ENCODE measurements at places on chromosomes 16 and 17. TPM values are rescaled to one million over a fixed set of nuclear protein-coding genes. Genes with fewer than 3 reads are reported as not detected.

The TNS4 gene
- 36.6 TPM for total RNA-seq

The AGRP gene
- total RNA-seq: not detected

The NOS2 gene
- total RNA-seq: 0.07 TPM

The DNAI2 gene
- total RNA-seq: not detected

The TBC1D3K gene
- not detected for total RNA-seq

The CLEC19A gene
- total RNA-seq: not detected

The EFCAB13 gene
- not detected for total RNA-seq

The CD300E gene
- total RNA-seq: not detected

The MLKL gene
- total RNA-seq: 8.3 TPM

The SMIM5 gene
- total RNA-seq: 0.12 TPM

The CSF3 gene
- total RNA-seq: not detected

The CLEC18A gene
- total RNA-seq: 1.0 TPM

The SLC13A2 gene
- not detected for total RNA-seq

The DLX3 gene
- total RNA-seq: not detected

The ITGAL gene
- 1.4 TPM for total RNA-seq

The TP53TG3D gene
- not detected for total RNA-seq

The ZG16 gene
- total RNA-seq: 0.07 TPM

The BCO1 gene
- not detected for total RNA-seq

The AOC2 gene
- 8.0 TPM for total RNA-seq

The ZFPM1 gene
- 14.6 TPM for total RNA-seq

The SLC46A1 gene
- 17.8 TPM for total RNA-seq

The PSKH1 gene
- total RNA-seq: 16.2 TPM

The KRT39 gene
- not detected for total RNA-seq

The NTN3 gene
- total RNA-seq: 0.30 TPM

The TERB1 gene
- total RNA-seq: not detected

The KRT33B gene
- not detected for total RNA-seq

The ATP2C2 gene
- 20.3 TPM for total RNA-seq

The HP gene
- 18.1 TPM for total RNA-seq

The CDYL2 gene
- total RNA-seq: 0.10 TPM

The OSGIN1 gene
- 19.8 TPM for total RNA-seq

The PIRT gene
- not detected for total RNA-seq

The TBC1D3B gene
- 11.3 TPM for total RNA-seq

The KCNH4 gene
- not detected for total RNA-seq

The ADAMTS18 gene
- not detected for total RNA-seq

Data from HCT116 (cell line).